ENCODE measurements at places on chromosomes 3 and 15.
A peak's percentile ranks its signal among the peaks of the same experiment; 100 is the strongest.

DNA sequence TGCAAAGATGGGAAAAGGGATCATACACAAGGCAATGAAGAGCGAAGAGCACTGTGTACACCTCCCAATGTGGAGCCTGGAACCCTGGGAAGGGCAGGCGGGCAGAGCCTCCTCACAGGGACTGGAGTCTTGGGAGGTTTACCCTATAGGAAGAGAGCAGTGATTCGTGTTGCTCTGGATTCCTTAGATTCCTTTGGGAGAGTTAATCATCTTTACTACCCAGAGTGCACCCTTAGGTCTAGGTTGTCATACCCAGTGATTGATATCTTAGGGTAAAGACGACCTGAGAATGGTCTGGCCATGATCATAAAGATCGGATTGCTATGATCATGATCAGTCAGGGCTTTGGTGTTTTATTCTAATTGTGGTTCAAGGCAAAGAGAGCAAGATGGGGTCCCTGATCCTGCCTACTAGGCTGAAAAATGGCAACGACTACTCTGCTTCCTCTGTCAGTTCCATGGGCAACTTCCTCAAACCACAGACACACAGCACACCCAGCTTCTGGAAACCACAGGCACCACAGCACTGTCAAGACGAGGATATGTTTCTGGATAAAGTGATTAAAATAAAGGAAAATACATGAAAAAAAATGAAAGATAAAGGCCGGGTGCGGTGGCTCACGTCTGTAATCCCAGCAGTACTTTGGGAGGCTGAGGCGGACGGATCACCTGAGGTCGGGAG is 20.4 kb upstream of the MAP6D1 start:
- DNase-seq, result no peak

- DNase-seq, result no peak
Measured at GRCh38 chr3:105976196-105976595, 107.4 kb upstream of the CBLB start.

- DNase-seq, result no peak
Measured at GRCh38 chr15:53446376-53446775, 313.1 kb downstream of the WDR72 start.

GRCh38 chr3:161101609-161102008 is 3.5 kb downstream of the B3GALNT1 start:
- no peak for DNase-seq

DNA sequence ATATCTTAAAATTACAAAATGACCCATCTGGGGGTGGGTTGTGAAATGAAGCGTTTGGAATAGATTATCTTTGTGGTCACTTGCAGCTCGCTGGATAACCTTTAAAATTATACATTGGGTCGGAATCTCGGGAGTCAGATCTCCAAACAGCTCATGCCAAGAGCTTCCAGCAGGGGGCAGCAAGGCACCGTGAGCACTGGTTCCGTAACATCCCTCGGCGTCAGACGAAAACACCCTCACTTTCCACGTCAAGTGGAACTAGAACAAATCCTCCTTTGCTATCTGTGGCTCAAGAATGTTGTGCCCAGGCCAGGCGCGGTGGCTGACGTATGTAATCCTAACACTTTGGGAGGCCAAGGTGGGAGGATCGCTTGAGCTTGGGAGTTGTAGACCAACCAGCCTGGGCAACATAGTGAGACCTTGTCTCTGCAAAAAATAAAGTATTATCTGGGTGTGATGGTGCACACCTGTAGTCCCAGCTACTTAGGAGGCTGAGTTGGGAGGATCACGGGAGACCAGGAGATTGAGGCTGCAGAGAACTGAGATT is 31.1 kb downstream of the UMPS start:
- DNase-seq, result peak; percentile 92

GRCh38 chr15:45181491-45182285 is 6.1 kb downstream of the SHF start:
- no peak for DNase-seq

DNA sequence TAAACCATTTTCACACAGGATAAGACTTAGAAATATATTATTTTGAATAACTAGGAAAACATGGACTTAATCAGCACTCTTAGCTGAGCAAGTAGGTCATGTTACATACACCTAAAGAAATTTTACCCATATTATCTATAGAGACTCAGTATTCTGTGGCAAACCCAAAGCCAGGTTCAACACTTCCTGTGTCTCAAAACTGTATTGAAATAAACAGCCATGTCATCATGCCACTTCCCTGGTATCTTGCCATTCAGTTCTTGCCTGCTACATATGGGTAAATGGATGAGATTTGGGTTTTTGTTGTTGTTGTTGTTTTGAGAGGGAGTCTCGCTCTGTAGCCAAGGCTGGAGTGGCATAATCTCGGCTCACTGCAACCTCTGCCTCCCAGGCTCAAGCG is 141.5 kb upstream of the PLXND1 start:
- no peak for DNase-seq

DNA sequence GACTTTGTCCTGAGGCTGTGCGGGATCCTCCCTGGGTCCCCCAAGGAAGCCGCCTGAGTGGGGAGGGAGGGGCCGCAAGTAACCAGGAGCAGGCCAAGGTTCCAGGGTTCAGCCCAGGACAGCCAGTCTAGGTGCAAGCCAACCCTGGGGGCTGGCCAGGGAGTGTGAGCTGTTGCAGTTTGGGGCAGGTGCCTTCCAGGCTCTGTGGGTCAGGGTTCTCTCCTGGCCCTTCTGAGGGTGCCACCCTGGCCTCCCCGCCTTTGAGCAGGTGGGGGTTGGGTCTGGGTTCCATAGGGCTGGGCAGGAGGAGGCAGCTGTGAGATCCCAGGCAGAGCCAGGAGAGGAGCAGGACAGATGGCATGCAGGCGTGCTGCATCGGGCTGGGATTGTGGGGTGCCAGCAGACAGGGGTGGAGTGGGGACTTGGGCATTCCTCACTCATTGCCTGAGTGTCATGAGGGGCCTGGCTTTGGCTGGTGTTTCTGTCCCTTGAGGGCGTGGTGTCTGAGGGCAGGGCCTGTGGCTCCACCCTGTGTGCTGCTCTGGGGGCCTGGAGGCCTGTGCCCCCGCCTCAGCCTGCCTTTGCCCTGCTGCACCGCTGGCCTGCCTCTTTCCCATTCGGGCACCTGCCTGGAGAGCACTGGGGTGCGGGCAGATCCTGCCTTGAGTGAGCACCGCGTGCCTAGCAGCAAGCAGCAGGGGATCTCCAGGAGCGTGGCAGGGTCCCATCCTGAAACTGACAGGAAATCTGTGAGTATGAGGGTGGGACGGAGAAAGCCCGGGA is 18.4 kb downstream of the KLF13 start:
- no peak for DNase-seq

GRCh38 chr3:34377961-34378360 is 579.5 kb downstream of the PDCD6IP start:
- DNase-seq, result no peak

DNA sequence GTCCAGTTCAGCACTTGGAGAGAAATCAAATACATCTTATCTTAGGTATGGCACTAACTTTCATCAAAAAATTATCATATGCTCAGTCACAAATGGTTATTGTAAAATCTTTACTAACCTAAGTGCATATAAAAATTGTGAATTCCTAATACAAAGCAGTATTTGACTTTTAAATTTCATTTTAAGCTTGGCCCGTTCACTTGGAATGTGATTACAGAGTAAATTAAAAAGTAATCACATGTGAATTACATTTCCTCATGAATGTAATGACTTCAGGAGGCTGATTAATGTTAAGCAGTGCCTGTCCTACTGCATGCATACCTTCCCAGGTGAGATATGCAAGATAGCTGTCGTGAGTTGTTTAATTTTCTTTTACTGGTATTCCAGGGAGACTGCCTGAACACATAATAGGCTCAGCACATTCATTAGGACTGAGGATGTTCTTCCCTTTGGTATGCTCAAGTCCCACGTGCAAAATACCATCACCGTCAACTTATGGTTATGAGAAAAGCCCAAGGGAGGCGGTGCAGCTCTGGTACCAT is 1053.0 kb downstream of the FHIT start:
- DNase-seq, result no peak

DNA sequence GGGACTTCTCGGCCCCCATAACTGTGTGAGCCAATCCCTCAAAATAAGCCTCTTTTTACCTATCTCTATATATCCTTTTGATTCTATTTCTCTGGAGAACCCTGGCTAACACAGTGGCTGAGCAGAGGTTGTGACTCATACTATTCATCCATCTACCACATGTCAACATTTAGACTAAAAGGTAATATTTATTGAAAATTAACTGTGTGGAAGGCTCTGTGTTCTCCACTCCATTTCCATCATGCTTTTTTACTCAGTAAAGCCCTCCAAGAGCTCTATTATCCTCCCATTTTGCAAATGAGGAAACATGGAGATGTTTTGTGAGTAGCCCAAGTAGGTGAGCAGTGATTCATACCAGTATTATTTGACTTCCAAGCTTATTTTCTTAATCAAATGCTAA is 217.9 kb upstream of the DCBLD2 start:
- DNase-seq, result peak; percentile 36

- DNase-seq, result no peak
Measured at GRCh38 chr3:101099791-101100190, 106.6 kb upstream of the ABI3BP start.

DNA sequence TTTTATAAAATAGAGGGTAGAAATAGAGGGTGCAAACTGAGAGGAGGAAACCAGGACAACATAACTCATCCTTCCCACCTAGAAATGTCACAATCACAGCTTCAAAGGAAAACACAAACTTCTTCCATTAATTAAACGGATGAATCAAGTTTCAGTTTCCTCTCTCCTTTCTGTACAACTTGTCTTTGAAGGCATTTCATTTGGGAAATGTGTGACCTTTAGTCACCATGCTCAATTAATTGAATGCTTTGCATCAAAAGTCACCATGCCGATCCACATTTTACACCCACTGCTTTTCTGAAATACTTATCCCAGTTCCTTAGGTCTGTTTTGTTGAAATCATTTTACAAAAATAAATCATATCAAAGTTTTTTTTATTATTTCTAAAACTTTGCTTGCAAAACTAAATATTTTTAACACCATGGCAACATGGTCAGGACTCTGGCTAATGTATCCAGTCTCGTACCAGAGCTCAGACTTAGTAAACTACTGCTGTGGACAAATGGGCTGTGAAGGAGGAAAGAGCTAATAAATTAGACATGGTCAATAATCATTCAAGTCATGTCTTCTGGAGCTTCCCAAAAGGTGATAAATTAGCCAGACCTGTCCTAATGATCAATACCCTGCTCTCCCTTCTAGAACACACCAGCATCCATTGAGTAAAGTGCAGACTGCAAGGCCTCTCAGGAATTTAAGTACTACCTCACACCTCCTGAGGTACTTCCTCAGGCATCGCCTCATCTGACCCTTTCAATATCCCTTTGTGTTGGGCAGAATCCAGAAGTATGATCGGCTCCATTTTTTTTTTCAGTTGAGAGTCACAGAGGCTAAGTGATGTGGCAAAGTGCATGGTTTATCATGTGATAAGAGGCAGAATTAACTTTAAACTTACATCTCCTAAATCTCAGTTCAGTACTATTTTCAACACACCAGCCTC is 161.3 kb downstream of the GREM1 start:
- DNase-seq, result no peak

DNA sequence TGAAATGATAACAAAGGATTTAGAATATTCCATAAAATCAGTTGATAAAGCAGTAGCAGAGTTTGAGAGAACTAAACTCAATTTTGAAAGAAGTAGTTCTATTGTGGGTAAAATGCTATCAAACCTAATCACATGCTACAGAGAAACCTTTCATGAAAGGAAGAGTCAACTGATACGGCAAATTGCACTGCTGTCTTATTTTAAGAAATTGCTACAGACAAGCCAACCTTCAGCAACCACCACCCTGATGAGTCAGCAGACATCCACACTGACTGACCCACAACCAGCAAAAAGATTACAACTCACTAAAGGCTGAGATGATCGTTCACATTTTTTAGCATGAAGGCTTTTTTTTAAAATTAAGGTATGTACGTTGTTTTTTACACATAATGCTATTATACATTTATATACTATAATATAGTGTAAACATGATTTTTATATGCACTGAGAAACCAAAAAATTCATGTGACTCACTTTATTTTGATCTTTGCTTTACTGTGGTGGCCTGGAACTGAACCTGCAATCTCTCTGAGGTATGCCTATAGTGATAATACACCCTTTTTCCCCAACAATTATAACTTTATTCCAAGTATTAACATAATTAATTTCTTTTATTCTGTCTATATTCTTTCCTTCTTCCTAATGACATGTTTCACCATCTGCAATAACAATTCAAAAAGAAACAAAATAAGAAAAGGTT is 109.9 kb downstream of the TBC1D5 start:
- peak; percentile 69 for DNase-seq

DNA sequence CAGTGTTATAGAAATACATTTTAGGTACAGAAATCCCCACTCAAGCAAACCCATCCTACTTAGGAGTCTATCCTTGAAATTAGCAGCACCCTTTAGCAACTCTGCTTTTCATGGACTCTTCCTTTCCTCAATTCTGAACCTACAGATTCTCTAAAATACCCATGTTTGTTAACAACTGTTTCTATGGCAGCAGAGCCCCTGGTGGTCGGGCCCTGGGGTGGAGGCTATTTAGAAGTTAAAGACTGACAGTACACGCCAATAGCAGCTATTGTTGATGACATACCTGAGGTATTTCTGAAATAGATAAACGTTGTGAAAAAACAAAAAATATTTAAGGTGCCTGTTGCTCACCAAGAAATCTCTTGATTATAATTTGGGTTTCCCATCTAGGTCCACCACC is 23.4 kb upstream of the NRG4 start:
- no peak for DNase-seq

DNA sequence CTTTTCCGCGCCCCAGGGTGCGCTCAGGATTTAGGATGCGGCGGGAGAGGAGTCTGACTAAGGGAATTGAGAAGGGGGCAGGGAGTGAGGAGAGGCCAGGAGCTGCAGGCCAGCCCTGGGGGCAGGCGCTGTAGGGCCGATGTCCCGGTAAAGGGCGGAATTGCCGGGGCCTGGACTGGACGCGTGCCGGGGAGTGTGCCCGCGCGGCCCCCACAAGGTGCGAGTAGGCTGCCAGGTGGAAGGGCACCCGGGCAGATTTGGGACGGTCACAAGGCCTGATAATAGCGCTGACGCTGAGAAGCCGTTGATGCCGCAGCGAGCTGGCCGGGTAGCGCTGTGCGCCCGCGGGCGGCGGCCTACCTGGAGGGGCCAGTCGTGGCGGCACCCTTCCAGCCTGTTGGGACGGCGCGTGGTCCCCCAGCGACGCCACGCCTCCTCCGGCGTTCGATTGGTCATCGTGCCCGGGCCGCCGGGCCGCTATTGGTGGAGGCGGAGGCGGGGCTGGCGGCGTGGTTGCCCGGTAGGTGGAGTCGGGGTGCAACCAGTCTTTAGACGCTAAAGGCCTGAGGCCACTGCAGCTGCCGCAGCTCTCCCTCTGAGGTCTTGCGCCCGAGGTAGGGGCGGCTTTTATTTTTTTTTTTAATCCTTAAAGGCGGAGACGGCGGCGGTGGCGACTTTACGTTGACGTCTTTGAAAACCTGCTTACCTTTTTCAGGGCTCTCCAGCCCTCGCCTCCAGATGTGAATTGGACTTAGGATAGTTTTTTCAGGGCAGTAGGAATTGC is 903 bp downstream of the SLC25A38 start:
- DNase-seq, result peak; percentile 98

DNA sequence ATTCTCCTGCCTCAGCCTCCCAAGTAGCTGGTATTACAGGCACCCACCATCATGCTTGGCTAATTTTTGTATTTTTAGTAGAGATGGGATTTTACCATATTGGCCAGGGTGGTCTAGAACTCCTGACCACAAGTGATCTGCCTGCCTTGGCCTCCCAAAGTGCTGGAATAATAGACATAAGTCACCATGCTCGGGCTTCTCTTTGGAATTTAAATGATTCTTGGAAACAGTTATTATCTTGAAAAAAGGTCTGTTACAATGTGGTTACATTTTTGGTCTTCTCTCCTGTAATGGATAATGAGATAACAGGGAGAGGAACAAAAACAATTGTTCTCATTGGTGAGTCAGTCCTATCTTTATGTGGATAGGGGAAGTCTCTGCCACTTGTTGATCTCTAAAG is 59.8 kb upstream of the AADACL2 start:
- DNase-seq, result no peak
